NCI-H1105 (cell line): ENCODE measurements at places on chromosomes 2 and 18.

- DNase-seq, result no peak
Measured at GRCh38 chr18:14769381-14769780, 21.4 kb downstream of the ANKRD30B start.

DNA sequence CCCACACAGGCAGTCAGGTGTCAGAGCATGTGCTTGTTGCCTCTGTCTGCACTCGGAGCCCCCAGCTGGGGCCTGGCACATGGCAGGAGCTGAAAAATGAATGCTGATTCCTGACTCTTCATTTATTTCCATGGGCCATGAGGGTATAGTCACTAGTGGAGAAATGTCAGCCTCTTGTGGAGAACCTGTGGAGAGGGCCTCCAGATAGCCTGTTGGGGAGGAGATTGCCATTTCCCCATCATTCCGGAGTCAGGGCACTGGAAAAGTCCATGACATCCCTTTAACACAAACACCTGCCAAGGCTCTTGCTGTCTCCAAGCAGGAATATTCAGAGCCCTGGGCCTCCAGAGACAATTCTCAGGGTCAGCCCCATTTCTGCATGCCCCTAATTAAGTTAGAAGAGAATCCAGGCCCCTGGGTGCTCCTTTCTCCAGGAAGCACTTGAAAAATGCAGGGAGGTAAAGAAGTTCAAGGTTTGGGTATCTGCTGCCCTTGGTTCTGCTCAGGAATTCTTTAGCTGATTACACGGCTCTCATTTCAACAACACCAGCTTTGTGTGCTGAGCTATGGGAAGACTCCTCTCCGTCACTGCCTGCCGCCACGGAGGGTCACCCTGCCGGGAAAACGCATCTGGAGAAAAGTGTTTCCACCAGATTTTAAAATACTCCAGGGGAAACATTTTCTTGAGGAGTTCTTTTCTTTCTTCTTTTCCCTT is 311.3 kb downstream of the MYCN start:
- DNase-seq, result no peak

- peak; percentile 31 for DNase-seq
Measured at GRCh38 chr2:231134910-231135655, 10.2 kb upstream of the HTR2B start.

DNA sequence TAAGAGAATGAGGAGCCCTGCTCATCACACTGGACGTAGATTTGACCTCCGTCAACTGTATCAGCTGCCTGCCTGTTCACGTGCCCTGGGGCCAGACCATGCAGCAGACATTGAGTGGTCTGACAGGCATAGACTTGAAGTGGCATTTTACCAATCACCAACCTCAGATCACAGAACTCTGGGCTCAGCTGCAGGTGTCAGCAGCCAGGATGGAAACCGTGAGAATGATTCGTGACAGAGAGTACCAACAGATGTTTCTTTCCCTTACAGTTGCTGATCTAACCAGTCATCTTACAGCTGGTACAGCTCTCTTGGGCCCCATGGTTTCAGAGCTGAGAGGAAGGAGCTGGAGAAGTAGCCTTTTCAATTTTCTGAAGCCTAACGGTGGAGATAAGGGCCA is 148.9 kb downstream of the EN1 start:
- DNase-seq, result no peak

DNA sequence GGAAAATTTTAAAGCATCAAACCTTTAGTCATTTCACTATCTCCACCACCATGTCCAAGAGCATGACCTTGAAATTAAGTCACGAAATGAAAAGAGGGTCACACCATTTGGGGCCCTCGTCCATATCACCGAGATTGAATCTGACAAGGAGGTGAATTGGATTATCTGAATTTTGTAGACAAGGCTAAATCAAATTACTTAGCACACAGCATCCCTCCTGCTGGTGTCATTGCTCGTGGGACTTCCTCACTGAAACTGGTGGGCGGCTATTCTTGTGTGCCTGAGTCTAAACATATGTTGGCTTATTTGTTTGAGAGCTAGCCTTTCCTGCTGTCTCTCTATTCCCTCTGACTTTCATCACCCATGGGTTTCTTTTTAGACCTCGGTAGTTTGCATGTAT is 64.6 kb upstream of the CNGA3 start:
- DNase-seq, result no peak

DNA sequence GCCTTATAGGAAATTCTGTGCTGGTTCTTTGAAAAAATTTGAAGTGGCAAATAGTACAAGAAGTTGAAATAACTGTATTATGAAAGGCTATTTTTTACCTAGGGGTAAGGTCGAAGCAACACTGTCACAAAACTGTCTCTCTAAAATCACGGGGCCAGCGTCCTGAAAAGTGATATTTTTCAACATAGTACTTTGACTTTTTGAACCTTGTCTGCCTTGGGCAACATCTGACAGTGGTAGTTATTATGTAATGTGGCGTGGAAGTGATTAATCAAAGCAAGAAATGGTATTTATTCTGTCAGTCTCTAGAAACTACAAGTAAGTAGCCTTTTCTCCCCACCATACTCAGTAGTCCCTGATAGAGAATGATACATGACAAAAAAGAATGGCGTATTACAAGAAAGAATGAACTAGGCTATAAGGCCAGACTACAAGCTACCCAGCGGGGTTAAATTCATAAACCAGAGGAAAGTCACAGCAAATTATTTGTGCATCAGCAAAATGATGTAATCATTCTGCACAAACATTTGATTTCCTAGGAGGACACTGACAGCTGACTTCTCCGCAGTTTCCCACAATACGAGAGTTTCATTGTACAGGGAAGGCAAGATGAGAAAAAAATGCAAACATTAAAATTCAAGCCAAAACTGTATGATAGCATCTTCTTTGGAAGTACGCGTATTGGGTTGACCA is 9.8 kb downstream of the GEN1 start:
- DNase-seq, result no peak

DNA sequence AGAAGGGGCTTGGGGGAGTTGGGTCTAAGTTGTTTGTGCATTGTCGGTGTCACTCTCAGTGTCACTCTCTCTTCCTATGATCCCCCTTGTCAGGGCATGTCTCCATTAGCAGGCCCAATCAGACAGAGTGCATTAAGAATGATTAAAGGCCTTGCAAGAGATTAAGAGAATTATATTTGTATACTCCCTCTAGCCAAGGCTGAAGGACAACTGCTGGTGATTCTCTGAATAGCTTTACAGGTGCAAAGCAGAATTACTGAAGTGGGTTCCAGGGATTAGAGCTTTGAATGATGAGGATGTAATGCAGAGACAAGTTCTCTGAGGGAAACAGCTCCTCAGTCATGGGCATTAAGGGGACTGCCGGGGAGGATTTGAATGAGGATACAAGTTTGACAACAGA is 104.8 kb upstream of the LGALSL start:
- DNase-seq, result no peak

- peak; percentile 52 for DNase-seq
Measured at GRCh38 chr2:20642055-20642971, 8.6 kb downstream of the HS1BP3 start.

DNA sequence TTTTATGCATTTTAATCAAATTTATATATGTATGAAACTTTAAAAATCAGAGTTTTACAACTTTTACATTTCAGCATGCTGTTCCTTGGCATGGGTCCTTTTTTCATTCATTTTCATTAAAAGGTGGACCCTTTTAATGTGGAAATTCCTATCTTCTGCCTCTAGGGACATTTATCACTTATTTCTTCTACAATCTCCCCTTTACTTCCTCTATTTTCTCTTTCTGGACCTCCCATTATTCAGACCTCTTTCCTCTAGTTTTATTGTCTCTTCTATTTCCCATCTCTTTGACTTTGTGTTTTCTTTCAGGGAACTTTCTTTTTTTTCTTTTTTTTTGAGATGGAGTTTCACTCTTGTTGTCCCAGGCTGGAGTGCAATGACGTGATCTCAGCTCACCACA is 5.7 kb downstream of the PROC start:
- no peak for DNase-seq

GRCh38 chr18:53457068-53457467 is 767.4 kb downstream of the MBD2 start:
- no peak for DNase-seq

GRCh38 chr2:25295621-25296020 is 46.1 kb downstream of the DNMT3A start:
- DNase-seq, result no peak

DNA sequence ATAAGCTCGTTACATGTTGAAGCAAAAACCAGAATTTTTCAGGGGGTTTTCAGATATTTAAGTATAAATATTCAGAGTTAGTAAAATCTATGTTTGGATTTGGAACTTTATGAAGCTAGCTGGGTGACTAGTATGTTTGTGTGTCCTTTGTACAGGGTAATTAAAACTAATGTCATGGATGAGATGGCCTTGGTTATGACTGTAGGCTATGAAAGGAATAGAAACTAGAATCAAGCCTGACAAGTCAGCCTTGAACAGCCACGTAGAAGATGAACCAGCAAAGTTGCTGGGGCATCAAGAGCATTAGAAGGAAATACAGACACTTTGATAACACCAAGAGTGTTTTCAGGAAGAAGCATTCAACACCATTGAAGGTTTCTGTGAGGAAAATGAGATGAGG is 825.1 kb upstream of the CNTNAP5 start:
- DNase-seq, result no peak

DNA sequence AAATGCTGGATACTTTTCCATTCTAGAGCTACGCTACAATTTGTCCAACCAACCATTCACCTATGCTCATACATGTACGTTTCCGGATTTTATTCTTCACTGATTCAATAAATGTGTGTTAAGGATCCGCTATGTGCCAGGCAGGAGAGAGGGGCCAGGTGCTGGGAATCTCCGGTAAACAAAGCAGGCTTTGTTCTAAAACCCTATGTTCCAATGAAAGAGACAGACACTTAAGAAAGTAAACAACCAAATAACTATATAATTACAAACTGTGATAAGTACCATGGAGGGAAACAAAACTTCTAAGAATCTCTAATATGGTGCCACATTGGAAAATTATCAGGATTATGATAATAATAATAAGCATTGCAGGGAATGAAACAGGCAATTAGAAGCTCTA is 22.2 kb upstream of the POMC start:
- peak; percentile 65 for DNase-seq

- no peak for DNase-seq
Measured at GRCh38 chr2:104026725-104027124, 827.2 kb upstream of the POU3F3 start.

DNA sequence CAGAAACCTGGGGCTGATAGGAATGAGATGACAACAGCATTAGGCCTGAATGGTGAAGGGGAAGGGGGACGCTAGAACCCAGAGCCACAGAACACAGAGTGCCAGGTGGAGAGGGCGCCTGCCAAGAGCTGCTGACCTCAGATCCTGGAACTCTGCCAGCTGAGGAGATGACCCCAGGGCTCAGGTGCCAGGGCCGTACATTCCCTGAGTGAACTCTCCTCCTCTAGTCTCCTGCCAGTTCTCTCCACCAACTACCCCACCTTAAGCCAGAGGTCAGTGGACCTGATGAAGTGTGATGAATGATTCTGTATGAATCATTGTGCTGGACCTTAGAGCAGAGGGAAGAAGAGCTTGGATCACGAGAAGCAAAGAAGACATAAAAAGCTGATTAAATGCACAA is 1582.2 kb upstream of the ACVR2A start:
- no peak for DNase-seq

DNA sequence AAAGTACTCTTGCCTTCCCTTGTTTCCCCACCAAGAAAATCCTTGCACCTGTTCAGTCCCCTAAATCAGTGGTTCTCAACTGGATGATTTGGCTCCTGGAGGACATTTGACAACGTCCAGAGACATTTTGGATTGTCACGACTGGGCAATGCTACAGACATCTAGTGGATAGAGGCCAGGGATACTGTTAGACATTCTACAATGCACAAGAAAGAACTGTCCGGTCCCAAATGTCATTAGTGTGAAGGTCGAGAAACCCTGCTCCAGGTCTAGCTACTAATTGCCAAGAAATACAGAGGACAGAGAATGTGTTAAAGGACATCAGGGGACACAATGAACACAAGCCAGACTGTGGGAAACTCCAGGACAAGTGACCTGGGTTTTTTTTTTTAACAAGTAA is 60.0 kb downstream of the LRP2 start:
- DNase-seq, result no peak

DNA sequence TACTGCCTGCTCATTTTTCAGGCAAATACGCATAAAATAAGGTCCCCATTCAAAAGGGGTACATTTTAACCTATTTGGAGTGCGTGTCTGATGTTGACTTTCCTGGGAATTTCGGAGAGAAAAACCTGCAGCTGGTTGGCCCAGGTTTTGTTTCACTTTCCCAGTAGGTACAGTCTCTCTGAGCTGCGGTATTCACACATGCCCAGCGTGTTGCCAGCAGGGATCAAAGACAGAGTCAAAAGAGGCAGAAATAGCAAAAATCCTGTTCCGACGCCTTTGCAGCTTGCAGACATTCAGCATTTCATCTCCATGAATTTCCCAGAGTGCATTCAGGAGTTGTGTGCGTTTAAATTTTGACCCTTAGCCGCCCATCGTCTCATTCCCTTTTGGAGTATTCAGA is 855.4 kb upstream of the CELF4 start:
- DNase-seq, result no peak

- no peak for DNase-seq
Measured at GRCh38 chr2:22822835-22823234, 562.1 kb upstream of the KLHL29 start.

DNA sequence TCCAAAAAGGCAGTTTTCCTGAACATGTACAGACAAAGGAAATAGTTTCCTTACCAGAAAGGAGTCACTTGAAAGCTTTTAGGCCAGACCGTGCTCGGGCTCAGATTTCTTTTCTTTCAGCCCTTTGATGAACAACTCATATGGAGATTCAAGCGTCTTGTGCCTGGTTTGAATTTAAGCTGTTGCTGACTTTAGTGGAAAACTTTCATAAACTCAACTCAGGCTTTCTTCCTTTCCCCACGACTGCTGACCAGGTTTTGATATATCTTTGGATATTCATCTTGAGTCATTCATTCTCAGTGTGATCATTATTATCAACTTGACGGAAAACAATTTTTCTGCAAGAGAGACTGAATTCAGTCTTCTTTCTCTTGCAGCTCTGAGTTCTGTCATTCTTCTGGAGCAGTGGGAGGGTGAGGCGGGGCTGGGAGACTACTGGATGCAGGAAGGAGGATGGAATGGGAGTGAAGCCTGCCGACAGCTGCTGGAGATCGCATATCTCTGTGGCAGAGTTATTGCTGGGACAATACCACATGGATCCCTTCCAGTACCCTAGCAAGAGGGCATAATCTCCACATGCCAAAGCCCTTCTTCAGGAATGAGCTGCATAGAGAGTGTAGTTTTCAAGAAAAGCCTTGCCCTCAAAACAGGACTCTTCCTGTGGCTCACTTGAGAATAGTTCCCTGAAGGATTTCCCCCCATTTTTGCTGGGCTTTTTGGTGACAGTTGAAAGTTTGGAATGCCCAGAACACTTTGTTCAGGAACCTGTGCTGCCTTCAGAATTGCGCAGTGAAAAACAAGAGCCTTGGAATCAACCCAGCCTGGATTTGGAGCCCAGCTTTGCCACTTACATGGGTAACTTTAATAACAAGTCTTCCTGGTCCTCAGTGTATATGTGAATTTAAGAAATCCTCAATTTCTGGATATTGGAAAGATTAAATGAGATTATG is 364.4 kb downstream of the ZNF521 start:
- DNase-seq, result no peak

- DNase-seq, result no peak
Measured at GRCh38 chr2:19786408-19787058, 115.2 kb downstream of the TTC32 start.
